ENCODE measurements at places on chromosomes 7 and 10.
A peak's percentile ranks its signal among the peaks of the same experiment; 100 is the strongest.

DNA sequence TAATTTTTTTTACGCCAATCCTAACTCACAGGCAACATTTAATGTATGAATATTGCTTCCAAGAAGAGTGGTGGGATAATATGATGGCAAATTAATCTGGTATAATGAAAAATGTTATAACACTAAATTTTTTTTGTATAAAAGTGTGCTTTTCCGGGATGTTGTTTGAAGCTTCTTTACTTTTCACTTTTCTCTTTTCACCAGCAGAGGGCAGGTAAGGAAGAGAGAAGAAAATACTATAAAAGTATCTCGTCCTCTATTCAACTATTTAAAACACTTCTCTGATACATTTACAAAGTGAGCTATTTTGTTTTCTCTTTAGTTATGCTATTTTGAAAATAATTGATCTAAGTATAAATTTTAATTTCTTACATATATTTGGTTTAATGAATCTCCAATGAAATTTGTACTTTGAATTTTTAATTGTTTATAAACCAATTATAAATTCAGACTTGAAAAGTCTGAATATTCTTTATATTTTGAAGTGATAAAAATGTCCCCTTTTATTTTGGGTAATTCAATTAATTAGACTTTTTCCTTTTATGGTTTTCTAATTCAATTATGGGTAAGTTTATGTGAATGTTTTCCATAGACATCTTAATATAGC is 20.7 kb upstream of the CFTR start:
- peak; percentile 56 for DNase-seq

GRCh38 chr10:58278274-58278961 is 9.5 kb downstream of the CISD1 start:
- DNase-seq = no peak

DNA sequence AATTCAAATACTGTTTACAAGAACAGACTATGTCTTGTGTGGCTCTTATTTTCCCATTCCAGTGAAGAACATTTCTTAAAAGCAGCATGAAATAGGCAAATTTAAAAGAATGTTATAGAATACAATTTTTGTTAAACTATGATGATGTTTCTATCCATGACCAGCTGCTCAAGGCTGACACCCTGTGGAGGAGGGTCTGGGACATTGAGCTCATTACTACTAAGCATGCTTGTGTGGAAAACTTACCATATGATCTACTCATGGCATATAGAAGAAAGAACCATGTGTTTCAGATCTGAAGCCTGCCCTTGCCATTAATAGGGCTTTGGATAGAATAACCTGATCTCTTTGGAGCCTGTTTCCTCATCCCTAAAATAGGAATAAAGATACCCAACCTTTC is 125.0 kb downstream of the FOXP2 start:
- peak; percentile 58 for DNase-seq

DNA sequence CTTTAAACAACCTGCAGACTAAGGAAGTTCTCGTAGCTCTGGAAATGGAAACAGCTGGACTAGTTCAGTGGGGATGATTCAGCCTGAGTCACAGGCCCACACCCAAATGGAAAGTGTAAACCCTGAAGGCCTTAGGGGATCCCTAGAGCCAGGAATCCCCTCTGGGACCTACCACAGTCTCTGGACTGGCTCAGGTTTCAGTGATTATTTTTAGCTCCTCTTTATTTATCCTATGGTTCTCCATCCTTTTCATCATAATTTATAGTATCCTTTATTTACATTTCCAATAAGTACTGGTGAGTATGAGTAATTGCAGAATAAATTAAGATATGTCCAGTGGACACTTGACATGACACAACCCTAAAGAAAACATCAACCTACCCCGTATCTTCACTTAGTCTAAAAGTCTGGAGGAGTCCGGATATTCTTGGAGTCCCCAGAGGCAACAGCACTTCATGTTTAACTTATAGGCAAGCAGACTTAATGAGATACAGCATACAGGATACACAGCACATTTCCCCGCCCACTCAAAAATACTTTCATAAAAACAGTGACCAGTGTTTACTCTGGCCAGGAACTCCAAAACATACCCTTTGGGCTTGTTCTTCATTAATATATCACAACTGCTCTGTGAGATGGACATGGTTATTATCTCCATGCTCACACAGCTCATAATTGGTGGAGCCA is 28.4 kb upstream of the SEMA3E start:
- DNase-seq = peak; percentile 93

DNA sequence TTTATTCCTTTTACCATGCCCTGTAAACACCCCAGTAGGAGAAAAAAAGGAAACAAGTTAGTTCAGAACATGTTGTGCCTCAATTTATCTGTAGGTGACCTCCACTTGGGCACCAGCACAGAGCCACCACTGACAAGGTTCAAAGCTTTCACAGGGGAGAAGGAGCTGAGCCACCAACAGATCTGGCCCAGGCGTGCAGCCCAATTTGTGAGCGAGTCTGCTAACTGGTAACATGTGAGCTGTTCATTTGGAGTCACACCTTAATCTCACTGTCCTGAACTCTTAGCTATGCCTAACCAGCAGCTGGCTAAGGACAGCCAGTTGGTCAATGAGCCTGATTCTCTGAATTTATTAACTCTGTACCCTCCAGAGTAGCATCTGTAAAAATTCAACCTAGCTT is 78.4 kb upstream of the CAMK2B start:
- no peak for DNase-seq

DNA sequence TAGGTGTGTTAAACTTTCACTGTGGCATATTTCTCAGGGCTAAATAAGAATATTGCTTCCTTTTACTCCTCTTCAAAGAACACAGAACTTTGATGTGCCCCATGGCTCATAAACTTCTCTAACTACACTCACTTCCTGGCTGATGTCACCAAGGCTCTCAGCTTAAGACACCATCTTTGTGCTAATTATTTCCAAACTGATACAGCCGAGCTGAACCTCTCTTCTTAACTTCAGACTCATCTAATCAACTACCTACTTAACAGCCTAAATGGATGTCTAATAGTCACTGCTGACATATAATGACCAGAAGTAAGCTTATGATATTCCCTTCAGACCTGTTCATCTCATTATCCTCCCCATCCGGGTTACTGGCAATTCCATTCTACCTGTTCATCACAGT is 3.6 kb downstream of the C10orf67 start:
- no peak for DNase-seq

DNA sequence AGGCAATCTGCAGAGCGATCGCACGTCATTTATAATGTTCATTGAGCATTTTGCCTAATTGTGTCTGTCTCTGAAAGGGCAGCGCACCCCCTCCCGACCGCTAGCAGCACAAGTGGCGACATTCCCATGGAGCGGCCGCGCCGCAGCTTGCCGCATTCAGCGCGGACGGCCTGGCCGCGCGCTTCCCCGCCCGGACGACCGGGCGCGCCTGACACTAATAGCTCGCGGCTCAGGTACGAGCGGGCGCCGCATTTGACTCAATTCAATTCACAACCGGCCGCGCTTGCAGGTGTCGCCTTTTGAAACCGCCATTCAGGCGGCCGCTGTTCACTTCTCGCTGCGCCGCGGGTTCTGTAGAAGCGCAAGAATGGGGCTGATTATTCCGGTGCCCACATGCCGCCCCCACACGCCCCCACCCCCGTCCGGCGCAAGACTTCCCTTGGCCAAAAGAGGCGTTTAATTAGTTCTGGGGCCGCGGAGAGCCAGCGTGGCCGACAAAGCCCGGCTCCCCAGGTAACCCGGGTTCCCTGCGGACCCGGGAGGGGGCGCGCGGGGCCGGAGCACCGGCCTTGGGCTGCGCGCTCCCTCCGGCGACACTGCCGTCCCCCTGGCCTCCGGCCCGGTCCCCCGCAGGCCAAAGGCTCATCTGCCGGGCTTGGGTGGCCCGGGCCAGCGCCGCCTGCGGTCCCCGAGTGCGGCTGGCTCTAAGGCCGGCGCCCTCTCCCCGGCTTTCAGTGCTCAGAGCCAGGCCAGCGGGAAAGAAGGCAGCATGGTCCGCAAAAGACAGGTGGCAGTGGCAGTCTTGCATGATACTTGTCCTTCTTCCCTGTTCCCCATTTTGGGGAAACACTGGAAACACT is 18.7 kb upstream of the PTF1A start:
- no peak for DNase-seq

- DNase-seq = no peak
Observed at GRCh38 chr7:92797284-92797683, 39.1 kb downstream of the CDK6 start.

- no peak for DNase-seq
Observed at GRCh38 chr10:64265961-64266360, 744.8 kb downstream of the REEP3 start.

- DNase-seq = no peak
Observed at GRCh38 chr10:43391496-43391895, 17.5 kb downstream of the HNRNPF start.

DNA sequence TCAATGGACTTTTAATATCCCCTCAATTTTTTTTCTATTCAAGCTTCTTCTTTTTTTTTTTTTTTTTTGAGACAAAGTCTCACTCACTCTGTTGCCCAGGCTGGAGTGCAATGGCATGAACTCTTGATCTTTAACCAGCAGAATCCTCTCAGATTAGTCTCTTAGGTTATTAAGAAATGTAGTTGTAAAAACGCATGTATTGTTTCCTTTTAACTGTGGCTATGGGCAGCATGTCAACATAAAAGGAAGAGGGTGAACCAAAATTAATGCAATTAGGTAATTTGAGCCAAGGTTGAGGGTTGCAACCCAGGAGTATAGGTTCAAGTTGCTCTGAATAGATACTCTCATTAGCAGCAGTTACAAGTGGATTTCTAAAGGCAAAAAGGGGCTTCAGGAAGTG is 4.3 kb upstream of the GSTO1 start:
- no peak for DNase-seq

- no peak for DNase-seq
Observed at GRCh38 chr10:15320522-15321203, 50.4 kb downstream of the FAM171A1 start.

GRCh38 chr7:83697804-83698530 is 49.0 kb upstream of the SEMA3E start:
- DNase-seq = no peak

GRCh38 chr10:129918401-129918800 is 45.7 kb downstream of the EBF3 start:
- no peak for DNase-seq

DNA sequence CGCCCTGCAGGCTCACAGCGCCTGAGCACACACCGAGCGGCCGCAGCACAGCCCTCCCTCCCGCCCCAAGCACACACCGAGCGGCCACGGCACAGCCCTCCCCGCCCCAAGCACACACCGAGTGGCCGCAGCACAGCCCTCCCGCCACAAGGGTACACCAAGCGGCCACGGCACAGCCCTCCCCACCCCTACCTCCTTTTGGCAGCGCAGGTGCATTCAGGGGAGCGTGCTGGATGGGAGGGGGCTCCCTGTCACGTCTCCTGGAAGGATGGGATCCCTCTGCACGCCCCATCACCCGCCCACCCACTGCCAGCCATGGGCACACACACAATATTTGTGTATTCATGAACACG is 482.6 kb downstream of the DNAJB6 start:
- DNase-seq = no peak

DNA sequence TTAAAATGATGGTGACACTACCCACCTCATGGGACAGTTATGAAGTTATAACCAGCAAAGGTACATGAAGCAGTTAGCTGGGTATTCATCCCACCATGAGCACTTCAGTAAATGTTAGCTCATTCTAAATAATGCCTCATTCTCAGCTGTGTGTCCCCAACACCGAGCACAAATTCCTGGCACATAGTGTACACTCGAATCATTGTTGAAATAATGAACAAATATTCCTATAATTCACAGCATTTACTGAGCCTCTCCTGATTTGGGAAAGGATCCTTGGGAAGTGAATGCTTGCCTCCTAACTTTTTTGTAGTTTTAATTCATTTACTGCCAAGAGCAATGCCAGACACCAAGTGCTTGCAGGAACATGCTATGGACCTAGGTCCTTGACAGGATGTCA is 235.2 kb downstream of the DGKI start:
- no peak for DNase-seq

DNA sequence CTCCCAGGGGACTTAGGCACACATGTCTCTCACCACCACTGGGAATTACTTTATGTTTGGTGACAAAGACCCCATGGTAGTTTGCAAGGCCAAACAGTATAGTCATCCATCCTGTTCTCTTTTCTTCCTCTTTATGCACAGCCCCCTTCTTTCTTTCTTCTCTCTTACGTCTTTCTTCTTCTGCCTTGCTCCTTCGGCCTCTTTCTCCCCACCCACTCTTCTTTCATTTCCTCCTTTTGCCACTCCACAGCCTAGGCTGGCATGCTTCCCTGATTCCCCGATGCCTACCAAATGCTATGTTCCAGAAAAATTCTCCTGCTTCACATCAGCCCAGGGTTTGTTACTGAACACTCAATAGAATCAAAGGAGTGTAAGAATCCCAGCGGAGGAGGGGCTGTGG is 62.4 kb upstream of the MKLN1 start:
- DNase-seq = no peak

DNA sequence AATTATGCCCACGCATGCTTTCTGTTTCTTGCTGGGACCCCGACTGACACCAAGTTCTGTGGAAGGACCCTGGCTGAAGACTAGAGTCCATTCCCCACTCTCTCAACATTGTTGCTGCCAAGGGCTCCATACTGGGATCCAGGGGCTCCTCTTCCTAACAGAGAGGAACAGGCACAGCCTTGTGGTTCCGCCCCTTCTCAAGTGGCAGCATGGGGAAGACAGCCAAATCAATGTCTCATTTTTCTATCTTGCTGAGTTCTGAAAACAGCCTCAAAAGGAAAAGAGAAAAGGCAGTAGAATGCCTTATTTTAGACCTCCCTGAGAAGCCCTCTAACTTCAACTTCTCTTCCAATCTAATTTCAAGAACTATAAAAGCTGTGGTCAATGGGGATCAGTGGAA is 23.7 kb upstream of the LAMB1 start:
- peak; percentile 44 for DNase-seq

DNA sequence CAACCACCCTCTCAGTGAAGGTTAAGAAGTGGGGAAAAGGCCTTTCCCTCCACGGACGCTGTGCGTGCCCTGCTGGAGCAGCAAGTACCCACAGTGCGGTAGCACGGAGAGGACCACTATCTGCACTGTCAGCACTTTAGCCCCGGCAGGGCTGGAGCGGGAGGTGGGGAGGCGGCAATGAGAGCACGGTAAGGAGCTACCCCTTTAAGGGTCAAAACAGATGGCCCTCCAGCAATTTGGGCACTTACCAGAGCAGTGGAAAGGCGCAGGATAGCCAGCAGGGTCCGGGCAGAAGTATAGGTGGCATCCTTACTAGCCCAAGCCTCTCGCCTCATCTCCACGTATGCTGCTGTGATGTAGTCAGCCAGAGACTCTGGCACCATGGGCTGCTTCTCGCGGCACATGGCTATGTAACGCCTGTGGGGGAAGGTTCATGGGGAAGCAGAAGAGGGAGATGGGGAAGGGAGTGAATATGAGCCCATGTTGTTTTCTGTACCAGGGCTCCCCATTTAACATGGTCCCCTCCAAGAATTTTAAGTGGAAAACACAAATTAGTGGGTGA is 5.2 kb downstream of the COPS6 start:
- no peak for DNase-seq

GRCh38 chr7:46744957-46745706 is 824.1 kb upstream of the IGFBP3 start:
- DNase-seq = no peak

DNA sequence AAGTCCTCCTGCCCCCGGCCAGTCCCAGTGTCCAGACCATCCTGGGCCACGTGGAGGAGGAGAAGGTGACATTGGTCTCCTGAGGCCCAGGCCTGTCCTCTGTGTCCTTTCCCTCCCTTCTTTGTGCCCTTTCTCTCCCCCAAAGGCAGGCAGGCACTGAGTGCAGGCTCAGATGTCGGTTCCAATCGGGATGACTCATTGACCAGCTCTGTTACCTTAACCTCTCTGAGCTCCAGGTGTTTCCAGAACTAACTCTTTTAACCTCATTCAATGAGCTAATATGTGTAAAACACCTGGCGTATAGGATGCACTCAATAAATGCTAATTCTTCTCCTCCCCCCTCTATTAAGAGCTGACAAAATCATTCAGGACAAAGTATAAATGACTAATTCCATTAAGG is 25.7 kb downstream of the MACROH2A2 start:
- no peak for DNase-seq

Data from cardiac fibroblast (primary cell).